Activated CD8-positive, alpha-beta memory T cell treated with anti-CD3 and anti-CD28 coated beads, Interleukin-2, amount 10 ng/mL, durations not matched to agents 7 days and 5 days (primary cell): ENCODE measurements at places on chromosomes 11 and 22.
A peak's percentile ranks its signal among the peaks of the same experiment; 100 is the strongest.

GRCh38 chr11:6248248-6248647 lies 9.4 kb downstream of the CNGA4 start:
- DNase-seq, result no peak

- peak; percentile 56 for DNase-seq
Observed at GRCh38 chr11:68328374-68329091, 16.1 kb downstream of the LRP5 start.

DNA sequence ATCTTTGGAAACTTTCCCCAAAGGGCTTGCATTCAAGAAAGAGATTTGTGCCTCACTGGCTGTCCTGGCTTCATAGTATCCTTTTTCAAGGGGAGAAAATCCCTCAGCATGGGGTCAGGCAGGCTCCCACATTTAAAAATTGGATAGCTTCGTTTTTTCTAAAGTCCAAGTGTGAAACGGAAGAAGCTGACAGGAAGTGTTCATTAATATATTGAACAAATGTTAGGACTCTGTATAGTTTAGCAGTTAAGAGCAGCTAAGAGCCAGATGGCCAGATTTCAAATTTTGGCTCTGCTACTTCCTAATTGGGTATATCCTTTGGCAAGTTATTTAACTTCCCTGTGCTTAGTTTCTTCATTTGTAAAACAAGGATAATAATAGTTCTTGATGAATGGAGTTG lies 354.9 kb upstream of the FAT3 start:
- no peak for DNase-seq

- no peak for DNase-seq
Observed at GRCh38 chr11:95795627-95796295, 5.5 kb downstream of the CEP57 start.

DNA sequence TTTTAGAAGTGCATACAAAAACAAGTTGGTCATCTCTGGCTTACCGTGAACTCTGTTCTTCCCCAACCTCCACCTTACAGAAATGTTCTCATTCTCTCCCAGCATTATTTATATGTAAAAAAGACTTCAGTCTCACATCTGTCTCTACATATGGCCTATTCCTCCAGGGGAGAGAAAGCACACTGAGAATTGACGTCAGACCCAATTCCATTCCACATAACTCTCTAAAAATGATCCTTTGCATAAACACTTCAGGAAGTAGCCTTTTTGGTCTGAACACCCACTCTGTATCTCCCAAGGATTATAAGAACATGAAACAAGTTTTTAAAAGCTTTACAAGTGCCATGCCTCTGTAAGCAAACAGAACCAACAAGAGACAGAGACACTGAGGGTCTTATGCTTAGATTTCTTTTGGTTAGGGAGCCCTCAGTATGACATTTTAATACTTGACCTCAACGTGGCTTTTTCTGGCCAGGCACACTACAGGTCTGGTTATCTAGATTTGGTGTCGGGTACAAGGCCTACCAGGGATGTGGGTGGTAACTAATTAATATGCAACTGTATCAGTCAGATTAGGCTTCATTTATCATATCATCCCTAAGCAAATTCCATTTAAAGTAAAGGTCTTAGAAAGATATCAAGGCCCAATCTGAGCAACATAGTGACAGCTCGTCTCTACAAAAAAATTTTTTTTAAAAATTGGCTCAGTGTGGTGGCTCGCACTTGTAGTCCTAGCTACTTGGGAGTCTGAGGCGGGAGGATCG lies 48.5 kb upstream of the PPP2R1B start:
- DNase-seq, result no peak

- DNase-seq, result no peak
Observed at GRCh38 chr11:116821050-116821918, 1.8 kb downstream of the APOA4 start.

- DNase-seq, result no peak
Observed at GRCh38 chr11:43948341-43949225, 6.1 kb downstream of the C11orf96 start.

- DNase-seq, result no peak
Observed at GRCh38 chr11:69902337-69902736, 83.1 kb upstream of the FGF3 start.

DNA sequence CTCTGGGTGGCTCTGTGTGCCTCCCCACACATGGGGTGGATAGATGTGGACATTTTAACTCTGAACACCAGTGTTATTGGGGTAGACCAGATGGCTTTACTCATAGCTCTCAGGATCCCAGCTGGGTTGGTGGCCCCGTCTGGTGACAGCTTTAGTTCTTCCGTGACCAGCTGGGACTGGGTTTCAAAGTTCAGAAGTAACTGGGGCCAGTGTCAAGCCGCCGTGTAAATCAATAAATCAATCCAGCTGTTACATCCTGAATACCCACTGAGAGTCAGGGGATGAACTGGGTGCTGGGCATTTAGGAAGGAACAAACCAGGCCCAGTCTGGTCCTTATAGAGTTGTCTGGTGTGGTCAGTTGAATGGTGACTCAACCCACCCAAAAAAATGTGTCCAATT lies 269.4 kb downstream of the CTTN start:
- DNase-seq, result no peak

DNA sequence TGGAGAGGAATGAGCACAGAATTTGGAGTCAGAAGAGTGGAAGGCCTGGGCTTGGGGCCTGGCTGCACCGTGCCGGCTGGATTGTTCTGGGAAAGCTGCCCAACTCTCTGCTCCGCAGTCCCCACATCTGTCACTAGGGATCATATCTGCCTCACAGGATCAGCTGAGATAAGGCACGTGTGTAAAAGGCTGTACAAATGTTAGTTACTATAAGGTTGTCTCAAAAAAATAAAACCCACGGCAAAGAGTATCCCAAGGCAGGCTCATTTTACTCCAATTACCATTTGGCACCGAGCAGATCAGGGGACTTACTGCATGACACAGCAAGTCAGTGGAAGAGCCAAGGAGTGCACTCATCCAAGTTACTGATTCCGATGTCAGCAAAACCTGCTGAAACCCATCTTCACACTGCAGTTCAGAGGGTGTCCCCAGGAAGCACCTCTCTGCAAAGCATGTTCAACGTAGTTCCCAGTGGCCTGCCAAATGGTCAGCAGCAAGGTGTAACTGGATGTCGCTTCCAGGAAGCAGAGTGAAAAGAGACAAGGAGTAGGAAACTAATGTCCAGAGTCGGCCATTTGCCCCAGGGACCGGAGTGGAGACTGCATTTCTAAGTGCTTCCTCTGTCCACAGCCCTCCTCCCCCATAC lies 18.1 kb upstream of the MRTFA start:
- DNase-seq, result no peak

DNA sequence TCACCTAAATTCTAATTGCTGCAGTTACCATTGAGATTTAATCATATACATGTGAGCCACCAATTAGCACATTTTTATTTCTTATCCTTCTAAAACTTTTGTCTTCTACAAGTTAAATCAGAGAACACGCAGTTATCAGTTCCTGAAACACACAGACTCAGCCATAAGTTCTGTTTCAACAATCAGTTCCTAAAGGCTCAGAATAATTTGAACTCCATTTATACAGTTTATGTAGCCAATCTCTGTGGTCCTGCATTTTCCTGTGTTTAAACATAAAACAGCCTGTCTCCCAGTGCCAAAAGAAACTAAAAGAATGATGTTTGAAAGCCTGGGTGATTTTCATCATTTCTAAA lies 2.9 kb downstream of the PLAAT3 start:
- DNase-seq, result no peak

DNA sequence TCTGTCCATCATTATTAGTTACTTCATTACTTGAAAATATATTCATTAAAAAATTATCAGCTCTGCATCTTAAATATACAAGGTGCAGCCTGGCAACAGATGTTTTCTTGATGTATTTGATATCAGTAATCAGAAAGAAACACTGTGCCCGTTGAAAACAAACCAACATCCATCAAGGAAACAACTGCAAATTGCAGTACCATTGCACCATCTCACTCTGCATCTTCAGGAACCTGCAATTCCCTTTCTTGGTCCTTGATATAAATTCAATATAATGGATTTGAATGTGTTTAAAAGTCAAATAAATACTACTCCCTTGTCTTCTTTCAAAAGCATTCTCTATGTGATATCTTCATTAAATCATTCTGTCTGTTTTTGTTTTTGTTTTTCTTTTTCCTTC lies 1131.2 kb downstream of the FAM181B start:
- no peak for DNase-seq

DNA sequence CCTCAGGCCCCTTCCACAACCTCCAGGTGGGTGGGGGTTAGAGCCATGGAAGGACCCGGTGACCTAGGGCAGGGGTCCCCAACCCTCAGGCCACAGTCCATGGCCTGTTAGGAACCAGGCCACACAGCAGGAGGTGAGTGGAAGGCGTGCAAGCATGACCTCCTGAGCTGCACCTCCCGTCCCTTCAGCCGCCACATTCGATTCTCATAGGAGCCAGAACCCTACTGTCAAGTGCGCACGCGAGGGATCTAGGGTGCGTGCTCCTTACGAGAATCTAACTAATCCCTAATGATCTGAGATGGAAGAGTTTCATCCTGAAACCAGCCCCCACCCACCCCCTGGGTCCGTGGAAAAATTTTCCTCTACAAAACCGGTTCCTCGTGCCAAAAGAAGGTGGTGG lies 3.6 kb upstream of the KRTAP5-4 start:
- DNase-seq, result no peak

- DNase-seq, result peak; percentile 15
Observed at GRCh38 chr22:48942698-48943566, 884.7 kb downstream of the BRD1 start.

DNA sequence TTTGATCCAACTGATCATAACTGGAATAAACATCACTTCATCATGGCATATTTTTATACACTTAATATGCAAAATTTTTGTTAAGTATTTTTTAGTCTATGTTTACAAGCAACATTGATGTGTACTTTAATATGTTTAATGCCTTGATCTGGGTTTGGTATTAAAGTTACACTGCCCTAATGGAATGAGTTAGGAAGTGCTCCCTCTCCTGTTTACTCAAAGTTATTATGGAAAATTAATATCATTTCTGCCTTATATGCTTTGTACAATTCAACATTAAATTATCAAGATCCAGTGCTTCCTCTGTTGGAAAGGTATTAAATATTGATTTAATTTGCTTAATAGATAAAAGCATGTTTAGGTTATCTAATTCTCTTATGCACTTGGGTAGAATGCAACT lies 927.3 kb upstream of the RAG2 start:
- no peak for DNase-seq

GRCh38 chr11:58617976-58618557 lies 4.4 kb upstream of the CNTF start:
- no peak for DNase-seq

DNA sequence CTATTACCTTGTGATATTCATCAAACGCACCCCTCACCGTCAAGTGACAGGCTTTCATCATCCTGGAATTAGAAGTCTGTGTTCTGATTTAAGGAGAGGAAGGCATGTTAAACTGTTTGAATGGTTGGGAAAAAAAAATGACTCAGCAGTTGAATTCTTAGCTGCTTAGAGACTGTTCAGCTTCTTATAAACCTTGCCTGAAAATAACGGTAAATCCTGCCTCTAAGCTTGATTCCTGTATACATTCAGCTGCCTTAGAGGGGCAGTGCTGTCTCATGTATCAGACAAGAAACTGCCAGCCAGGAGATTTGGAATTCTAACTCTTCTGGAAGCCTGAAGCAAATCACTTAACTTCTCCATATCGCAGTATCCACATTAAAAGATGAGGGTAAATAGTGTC lies 437.4 kb downstream of the JRKL start:
- DNase-seq, result no peak

DNA sequence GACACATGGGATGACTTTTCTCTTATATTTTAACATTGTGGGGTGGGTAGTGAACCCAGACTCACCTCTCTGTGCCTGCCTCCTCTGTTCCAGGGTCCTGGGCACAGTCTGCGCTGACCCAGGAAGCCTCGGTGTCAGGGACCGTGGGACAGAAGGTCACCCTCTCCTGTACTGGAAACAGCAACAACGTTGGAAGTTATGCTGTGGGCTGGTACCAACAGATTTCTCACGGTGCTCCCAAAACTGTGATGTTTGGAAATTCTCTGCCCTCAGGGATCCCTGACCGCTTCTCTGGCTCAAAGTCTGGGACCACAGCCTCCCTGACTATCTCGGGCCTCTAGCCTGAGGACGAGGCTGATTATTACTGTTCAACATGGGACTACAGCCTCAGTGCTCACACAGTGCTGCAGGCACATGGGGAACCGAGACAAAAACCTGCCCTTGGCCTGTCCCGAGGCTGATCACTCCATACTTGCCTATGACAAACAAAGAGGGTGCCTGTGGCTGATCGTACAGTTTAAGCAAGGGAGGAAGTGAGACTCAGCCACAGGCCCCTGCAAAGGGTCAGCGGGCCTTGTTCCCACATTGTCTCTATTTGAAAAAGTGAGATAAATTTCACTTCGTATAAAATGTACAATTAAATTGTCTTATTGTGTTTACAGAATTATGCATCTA lies 43.7 kb upstream of the TOP3B start:
- no peak for DNase-seq

GRCh38 chr11:112587664-112588063 lies 327.0 kb upstream of the PLET1 start:
- DNase-seq, result no peak

DNA sequence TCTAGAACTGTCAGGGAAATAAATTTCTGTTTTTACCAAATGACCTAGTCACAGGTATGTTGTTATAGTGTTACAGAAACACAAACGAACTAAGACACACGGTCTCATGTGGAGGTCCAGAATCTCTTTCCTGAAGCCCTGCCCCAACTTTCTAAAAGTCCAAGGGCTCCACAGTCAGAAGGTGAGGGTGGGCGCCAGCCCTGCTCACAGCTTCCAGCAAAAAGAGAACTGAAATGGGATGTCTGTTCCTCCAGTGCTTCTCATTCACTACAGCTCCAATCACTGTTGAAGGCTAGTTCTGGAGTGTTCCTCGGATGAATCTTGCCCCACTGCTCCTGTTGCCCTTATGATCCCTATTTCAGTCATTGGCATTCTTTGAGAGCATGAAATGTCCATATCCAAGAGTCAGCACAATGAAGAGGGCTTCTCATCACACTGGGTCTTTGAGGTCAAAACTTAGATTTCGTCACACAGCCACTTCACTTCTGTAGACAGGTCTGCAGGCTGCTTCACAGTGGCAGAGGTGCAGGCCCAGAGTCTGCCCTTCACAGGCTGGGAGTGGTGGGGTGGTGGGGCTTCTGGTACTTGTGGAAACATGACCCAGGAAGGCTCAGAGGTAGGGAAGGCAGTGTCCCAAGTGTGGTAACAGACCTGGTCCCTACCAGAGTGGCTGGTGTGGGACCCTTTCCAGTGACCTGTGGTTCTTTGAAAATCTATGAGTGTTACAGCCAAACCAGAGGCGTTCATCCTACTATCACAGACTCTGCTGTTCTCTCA lies 34.9 kb downstream of the FAM181B start:
- no peak for DNase-seq

- DNase-seq, result peak; percentile 74
Observed at GRCh38 chr11:723120-723883, 17.3 kb downstream of the EPS8L2 start.

- DNase-seq, result peak; percentile 48
Observed at GRCh38 chr11:43576803-43577521, 103.6 kb upstream of the HSD17B12 start.

GRCh38 chr11:69192301-69192721 lies 36.6 kb downstream of the SMIM38 start:
- no peak for DNase-seq
